ENCODE measurements at places on chromosomes 5 and 9.

DNA sequence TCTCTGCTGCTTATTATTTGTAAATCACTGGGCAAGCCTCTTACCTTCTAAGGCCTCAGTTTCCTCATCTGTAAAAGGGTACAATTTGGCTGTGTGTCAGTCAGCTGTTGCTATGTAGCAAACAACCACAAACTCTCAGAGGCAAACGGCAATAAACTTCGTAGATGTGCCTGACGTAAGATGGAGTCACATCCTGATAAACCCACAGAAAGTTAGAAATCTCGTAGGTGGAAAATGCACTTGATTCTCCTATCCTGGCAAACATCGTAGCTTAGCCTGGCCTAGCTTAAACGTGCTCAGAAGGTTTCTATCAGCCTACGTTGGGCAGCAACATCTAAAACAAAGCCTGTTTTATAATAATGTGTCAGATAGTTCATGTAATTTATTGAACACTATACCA, 35.0 kb upstream of the UNC5A start:
- no peak for DNase-seq

GRCh38 chr5:98770209-98770910, 3.1 kb upstream of the RGMB start:
- DNase-seq: no peak

DNA sequence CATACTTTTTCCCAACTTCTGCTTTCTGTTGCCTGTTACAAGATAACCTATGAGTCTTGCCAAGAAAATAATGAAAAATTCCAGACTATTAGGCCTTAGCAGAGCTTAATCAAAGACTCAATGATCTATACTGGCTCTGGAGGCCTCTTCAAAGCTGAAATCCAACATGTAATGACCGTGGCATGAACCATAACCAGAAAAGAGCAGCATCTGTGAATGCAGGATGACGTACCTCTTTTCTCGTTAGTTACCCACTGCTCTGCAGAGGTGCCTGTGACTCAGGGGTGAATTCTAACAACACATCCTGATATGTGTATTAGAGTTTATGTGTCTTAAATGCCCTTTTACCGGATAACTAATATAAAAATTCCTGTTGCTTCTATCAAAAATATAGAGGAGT, 645.4 kb downstream of the PRELID2 start:
- no peak for DNase-seq

GRCh38 chr9:78592811-78593210, 295.9 kb downstream of the PSAT1 start:
- DNase-seq: no peak

DNA sequence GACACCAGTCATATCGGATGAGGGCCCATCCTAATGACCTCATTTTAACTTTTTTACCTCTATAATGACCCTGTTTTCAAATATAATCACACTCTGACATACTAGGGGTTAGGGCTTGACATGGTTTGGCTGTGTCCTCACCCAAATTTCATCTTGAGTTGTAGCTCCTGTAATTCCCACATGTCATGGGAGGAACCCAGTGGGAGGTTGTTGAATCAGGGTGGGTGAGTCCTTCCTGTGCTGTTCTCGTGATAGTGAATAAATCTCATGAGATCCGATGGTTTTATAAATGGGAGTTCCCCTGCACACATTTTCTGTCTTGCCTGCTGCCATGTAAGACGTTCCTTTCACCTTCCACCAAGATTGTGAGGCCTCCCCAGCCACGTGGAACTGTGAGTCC, 71.8 kb downstream of the THBS4 start:
- no peak for DNase-seq

- no peak for DNase-seq
These were observed 1.2 kb upstream of the AOPEP start for GRCh38 chr9:94725293-94725692.

GRCh38 chr5:100777680-100778300, 125.3 kb downstream of the ST8SIA4 start:
- no peak for DNase-seq

- DNase-seq: no peak
These were observed 1403.4 kb upstream of the C9orf72 start for GRCh38 chr9:28976684-28977083.

DNA sequence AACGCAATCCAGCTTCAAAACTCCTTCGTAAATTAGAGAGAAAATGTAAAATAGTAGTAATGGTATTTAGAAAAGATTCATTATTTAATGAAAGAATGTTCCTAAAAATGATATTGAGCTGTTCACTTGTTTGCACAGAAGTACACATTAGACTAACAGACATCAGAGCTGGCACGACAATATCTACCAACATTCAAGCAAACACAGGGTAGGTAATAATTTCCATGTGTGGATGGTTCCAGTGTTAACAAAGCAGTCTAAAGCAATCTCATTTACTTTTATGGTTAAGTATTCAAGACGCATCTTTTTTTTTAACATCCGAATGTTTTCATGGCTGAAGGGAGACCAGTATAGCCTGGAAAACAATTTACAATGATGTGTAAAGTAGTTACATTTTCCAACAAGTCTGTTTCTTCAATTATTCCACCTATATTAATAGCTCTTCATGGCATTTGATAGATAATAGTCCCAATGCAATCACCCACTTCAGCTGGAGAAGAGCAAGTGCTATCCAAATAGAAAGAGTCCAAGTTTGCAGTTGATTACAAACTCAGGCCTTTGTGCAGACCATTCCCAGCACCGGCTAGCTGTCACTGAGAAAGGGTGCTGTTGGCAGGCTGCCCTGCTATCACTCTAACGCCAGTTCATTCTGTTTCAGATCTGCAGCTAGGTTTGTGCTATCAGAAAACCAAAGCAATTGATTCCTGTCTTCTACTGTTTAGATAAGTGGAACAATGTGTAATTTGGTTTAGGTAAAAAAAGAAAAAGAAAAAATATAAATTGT, 458.8 kb downstream of the DTWD2 start:
- DNase-seq: no peak

- no peak for DNase-seq
These were observed 2.6 kb downstream of the ANXA1 start for GRCh38 chr9:73154271-73154670.
